Endothelial cell (in vitro differentiated cells): ENCODE measurements at places on chromosomes 7 and 10.

- no peak for DNase-seq
Observed at GRCh38 chr7:148831782-148832181, 52.3 kb downstream of the EZH2 start.

DNA sequence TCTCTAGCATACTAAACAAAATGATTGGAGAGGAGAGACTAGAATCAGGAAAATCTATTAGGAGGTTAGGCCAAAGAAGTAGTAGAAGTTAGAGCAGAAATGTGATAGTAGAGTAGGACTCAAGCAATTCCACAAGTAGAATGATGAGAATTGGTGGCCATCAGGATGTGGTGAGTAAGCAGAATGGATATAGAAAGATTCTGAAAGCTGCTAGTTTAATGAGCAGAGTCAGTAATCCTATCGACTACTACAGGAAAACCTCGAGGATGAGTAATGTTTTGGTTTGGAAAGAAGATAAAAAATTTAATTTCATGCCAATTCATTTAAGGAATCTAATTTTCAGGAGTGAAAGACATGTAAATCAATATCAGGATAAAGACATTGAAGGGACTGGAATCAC, 648.3 kb upstream of the PHF14 start:
- no peak for DNase-seq

DNA sequence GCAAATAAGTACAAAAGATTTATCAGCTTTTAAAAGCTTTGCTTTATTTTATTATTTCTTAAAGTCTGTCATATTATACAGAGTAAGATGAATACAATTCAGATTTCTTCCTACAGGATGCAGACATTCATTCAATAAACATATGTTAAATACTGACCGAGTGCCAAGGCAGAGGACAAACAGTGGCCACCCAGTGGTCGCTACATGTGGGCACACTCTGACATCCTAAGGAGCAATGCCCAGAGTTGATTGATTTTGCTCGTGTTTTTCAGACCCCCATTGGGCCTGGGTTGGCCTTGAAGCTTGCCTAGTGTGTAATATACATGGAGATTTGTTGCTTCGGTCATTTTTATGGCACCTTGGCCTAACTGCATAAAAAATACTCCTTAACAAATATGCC, 201.2 kb downstream of the CCDC3 start:
- no peak for DNase-seq

GRCh38 chr10:69459101-69459790, 8.0 kb downstream of the TSPAN15 start:
- no peak for DNase-seq

DNA sequence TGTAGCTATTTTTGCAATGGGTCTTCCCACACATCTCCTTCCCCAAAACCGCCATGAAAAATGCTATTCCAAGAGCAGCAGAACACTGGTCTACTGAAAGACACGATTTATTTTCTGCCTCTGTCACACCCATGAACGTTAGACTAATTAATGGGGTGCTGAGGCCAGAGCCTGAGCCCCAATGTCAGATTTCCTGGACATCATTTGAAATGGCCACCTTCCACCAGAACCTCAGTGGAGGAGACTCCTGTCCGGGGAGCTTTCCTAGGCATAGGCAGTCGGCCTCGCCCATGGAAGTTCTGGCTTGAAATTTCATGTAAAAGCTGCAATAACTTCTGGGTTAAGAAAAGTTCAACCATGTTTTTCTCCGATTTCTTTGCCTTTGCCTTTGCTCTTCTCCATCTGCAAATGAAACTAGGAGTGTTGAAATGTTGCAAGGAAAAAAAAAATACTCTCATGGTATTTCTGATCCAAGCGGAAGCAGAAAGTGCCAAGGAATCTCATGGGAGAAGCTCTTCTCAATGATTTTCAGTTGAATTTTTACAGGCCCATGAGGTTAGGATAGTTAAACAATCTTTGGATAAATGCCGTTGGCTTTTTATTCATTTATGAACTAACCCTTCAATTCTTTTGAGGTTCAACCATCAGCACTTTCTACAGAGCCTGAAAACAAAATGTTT, 570.8 kb upstream of the MGMT start:
- DNase-seq, result no peak

- DNase-seq, result no peak
Observed at GRCh38 chr7:27163288-27164044, 1.9 kb downstream of the HOXA9 start.

DNA sequence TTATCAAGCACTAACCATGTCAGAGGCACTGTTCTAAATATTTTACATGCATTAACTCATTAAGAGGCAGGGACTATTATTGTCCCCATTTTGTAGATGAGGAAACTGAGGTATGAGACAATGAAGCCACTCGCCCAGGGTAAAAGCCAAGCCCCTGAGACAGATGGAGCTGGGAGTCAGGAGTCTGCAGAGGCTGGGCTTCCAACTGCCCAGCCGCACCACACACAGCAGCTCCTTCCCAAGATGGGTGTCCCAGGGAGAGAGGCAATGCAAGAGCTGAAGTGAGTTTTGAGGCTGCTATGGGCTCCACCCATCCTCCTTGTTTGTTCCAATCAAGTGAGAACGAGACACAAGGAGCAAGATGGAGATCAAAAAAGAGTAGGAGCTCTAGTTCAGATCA, 244.2 kb downstream of the KCNMA1 start:
- DNase-seq, result no peak

- no peak for DNase-seq
Observed at GRCh38 chr7:17015598-17016031, 133.8 kb upstream of the AGR3 start.
